ENCODE measurements at places on chromosomes 2 and 18.

DNA sequence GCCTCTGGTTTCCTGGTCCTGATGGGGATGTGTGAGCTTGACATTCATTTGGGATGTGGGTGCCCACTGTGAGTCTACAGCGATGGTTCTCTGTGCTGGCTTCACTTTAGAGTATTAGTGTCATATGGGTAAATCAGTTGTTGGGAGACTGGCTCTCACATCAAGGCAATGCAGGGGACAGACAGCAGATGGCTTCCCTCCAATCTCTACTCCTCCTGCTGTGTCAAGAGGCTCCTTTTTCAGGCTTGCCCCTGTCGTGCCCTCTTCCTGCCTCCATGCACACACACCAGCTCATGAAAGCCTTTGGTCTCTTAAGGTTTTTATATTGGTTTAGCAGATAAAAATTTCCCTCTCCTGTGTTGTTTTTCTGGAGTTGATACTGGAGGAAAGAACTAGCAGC is 315.6 kb downstream of the RDH14 start:
- no peak for DNase-seq

DNA sequence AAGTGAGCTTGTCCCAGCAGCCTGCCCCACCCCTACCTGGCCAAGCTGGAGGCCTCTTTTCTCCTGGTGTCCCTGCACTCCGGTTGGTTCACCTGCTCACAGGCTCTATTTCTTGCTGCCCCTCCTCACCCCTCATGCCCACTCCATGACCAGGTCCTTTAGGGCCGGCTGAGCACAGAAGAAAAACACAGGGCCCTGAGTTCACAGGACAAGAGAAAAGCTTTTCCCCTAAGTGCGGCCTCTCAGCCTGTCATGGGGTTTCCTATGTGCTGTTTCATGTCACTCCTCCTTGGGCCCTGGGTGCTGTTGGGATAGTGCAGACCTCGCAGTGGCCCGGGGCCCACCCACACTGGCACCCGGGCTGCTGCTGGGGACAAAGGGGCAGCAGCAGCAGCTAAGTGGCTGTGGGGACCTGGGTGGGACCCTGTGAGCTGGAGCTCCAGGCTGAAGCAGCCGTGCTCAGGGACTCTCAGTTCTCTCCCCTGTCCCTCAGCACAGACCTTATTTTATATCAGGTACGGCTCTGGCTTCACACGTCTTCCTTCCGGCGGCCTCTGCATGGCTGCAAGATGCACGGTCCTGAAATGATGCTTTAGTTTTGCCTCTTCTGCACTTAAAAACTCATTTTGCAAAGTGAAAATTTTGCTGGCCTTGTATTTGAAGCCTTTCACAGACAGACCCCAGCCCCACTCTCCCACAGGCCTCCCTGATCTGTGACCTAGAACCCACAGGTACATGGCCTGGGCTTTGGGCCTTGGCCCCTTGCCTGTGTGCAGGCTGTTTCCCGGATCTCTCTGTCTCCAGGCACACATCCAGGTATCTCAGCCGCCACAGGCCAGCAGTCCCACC is 71.8 kb downstream of the SH3RF3 start:
- DNase-seq = no peak

DNA sequence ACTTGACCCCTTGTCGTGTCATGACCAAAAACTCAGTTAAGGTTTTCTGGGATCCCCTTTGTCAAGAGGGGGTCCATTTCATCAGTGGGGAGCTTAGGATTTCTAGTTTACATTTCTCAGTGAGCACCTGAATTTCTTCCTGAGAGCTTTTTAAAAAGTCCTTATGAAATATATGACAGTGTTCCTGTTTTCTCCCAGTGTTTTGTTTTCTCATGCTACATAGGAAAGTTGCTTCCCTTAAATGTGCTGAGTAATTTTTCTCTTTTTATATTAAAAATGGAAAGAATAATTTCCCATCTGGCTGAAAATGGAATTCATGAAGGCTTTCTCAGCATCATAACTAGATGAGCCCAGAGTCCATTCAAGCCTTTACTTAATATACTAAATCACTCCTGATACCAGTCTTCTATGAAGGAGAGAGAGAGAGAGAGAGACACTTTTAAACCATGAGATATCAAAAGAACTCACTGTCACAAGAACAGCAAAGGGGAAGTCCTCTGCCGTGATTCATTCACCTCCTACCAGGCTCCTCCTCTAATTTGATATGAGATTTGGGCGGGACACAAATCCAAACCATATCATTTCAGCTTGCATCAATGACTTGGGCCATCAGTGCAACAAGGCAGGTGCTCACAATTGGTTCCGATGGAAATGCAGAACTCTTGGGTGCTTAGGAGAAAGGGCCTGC is 61.1 kb downstream of the XRCC5 start:
- no peak for DNase-seq

DNA sequence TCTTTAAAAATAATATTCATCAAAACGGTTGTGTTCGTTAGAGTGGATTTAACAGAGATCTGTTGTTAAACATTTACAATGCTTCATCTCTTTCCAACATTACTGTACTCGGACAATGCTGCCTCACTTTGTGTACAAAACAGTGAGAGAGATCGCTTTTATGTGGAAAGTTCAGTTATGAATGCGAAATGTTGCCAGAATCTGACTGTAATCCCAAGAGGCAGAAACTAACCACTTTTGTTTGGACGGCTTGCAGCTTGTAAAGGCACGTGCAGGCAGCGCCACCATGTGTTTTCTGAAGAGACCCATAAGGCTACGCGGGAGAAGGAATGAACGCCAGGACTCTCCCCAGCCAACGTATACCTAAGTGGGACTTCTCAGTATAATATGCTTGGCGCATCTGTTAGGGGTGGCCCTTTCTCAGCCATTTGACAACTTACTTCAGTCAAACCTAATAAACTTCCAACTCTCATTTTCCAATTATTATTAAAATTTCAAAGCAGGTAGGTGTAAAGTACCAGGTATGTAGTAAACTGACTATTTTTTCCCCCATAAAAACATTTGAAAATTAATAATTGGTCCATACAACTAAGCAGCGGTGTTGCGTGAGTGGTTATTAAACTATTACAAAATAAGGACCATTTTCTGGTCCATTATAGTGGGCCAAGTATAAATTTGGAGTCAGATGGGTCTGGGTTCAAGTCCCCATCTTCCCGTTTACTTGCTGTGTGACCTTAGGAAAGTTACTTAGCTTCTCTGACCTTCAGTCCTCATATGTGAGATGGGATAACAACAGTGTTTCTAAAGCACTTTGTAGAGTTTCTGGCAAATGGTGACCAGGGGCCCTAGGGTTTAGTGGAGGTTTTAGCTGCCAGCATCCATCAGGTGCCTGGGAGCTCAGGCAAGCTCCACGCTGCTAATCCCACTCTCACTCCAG is 5.6 kb upstream of the NAPG start:
- DNase-seq = peak; percentile 55

GRCh38 chr2:120444691-120445240 is 98.8 kb downstream of the INHBB start:
- no peak for DNase-seq

- DNase-seq = no peak
Observed at GRCh38 chr2:127400533-127400896, 12.7 kb upstream of the MAP3K2 start.

GRCh38 chr2:37357069-37357468 is 12.6 kb downstream of the QPCT start:
- no peak for DNase-seq

GRCh38 chr2:146503366-146503765 is 1341.5 kb upstream of the ACVR2A start:
- DNase-seq = no peak

DNA sequence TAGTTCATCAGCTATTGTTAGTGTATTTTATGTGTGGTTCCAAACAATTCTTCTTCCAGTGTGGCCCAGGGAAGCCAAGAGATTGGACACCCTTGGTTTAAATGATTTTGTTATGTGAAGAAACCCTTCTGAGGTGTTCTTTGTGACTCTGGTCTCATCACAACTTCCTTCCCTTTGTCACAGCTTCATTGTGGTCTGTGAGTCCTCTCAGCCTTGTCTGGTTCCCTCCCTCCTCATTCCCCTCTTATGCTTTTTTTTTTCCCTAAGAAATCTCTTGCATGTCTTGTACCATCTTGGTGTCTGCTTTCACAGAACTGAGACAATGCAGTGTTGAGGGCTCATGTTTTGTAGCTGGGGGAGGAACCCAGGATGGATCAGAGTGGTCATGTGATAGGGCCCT is 118.9 kb downstream of the TMEM182 start:
- no peak for DNase-seq

- DNase-seq = no peak
Observed at GRCh38 chr18:49934457-49934856, 121.1 kb upstream of the ACAA2 start.

GRCh38 chr2:144431998-144432397 is 87.9 kb downstream of the ZEB2 start:
- DNase-seq = no peak

DNA sequence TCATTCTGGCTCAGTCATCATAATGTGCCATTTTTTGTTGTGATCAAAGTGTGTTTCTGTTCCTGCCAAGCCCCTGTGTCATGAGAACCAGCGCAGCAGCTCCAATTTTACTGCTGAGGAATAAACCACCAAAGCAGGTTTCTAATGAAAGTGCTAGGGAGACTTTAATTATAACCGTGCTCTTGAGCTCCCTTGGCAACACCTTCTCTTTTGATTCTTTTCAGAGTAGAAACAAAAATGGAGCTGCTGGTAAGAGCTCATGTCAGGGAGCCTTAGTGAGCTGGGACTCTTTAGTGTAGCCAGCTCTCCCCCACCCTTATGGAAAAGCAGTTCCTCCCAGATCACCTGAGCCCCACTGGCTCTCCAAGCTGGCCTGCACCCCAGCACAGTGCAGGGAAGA is 74.3 kb downstream of the LYPD1 start:
- no peak for DNase-seq

DNA sequence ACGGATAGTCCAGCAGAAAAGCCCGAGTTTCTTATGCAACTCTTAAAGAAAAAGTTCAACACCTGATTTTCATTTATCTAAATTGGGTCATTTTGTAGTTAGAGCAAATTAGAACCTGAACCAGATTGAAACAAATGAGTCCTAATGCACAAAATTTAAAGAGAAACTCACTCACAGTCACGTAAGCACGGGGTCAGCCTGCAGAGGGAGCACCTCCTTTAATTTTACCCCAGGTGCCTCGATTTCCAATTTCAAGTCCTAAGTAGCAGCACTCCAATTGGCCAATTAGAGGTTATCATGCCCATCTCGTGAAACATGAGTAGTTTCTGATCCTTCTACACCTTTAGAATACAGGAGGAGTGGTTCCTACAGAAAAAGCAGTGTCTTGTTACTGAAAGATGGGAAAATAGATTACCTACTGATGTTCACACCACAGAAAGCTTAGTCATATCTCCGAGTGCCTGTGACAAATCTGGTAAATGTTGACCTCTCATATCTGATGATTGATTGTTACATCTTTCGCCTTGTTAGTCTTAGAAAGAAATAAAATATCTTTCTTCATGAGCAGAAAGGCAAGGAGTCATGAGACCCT is 1929.8 kb upstream of the LRRTM1 start:
- no peak for DNase-seq

DNA sequence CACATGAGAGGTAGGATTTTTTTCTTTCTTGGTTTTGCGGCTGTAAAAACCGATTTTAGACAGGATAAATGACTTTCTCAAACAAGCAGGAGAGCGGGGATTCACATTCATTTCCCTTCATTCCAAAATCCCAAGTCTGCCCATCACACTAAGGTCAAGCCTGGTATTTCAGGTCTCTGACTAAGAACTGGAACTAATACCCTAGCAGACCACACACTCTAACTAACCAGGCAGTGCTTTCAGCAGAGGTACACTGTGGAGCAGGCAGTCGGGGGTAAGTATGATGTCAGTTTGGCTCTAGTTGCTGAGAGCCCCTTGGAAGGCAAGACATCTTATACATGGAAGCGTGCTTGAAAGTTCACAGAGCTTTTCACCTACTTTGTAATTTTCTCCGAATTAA is 128.1 kb upstream of the LHCGR start:
- no peak for DNase-seq

DNA sequence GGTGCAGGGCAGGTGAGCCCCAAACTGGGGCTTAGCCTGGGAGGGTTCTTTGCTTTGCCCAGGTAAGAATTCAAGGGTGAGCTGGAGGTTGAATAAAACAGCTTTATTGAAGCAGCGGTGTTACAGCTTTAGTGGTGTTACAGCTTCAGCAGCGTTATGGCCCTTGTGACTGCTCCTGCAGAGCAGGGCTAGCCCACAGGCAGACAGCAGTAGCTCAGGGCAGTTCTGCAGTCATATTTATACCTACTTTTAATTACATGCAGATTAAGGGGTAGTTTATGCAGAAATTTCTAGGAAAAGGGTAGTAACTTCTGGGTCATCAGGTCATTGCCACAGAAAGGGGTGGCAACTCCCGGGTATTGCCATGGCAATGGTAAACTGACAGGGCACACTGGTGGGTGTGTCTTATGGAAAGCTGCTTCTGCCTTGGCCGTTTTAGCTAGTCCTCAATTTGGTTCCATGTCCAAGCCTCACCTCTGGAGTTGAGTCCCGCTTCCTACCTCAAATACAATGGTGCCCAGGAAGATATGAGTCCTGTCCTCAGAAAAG is 78.2 kb downstream of the THNSL2 start:
- DNase-seq = no peak

- no peak for DNase-seq
Observed at GRCh38 chr18:24180048-24180447, 41.2 kb downstream of the CABYR start.

DNA sequence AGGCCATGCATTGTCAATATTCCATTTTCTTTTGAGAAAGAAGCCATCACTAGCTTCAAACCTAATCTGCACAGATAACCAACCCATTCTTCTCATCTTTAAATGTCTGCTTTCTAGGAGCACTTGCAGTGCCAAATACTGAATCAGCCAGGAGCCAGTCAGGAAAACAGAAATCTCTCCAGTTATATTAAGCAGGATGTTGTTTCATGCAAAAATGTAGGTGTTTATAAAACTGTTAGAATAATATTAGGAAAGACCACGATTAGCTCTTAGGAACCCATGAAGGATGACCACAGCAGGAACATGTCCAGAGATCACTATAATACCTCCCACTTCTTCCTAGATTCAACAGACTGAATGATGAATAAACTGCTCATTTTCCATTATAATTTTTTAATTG is 86.0 kb downstream of the TTC32 start:
- DNase-seq = no peak

GRCh38 chr2:29951576-29951975 is 30.2 kb upstream of the ALK start:
- DNase-seq = no peak

DNA sequence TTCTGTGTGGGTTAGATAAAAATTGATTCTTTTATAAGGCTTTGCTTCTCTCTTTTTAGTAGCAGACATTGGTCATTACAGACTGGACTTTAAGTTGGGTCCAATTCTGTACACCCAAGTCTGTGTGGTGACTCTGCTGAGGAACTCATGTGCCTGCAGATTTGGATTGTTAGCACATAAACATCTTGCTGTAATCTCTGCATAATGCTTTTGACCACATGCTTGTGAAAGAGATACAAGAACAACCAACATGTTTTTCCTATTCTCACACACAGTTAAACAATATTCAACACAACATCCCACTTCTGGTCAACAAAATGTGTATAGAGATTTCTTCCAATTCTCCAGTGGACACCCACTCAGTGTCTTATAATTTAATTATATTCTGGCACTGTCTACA is 270.1 kb downstream of the RDH14 start:
- no peak for DNase-seq

- DNase-seq = no peak
Observed at GRCh38 chr2:112915300-112916144, 4.6 kb downstream of the IL37 start.

All from stimulated activated CD4-positive, alpha-beta T cell treated with anti-CD3 and anti-CD28 coated beads, Interleukin-15, amount 100 ng/mL, for 48 hours (primary cell).